ENCODE measurements at places on chromosomes 6 and 20.

- H3K27ac ChIP-seq = no peak overlapping the region
- H3K36me3 ChIP-seq = no peaks in the 10 kb centered on the region
- no peaks in the 10 kb centered on the region for H3K4me1 ChIP-seq
Measured at GRCh38 chr6:106747139-106747538, 117.8 kb downstream of the QRSL1 start.

GRCh38 chr6:133099573-133099972, 141.6 kb upstream of the EYA4 start:
- H3K4me3 ChIP-seq = no peak overlapping the region
- H3K4me1 ChIP-seq = no peaks in the 10 kb centered on the region
- no peak for DNase-seq
- H3K36me3 ChIP-seq = no peaks in the 10 kb centered on the region

- no peaks in the 10 kb centered on the region for H3K27me3 ChIP-seq
- H3K27ac ChIP-seq = no peak overlapping the region
- H3K4me1 ChIP-seq = no peaks in the 10 kb centered on the region
- no peaks in the 10 kb centered on the region for H3K36me3 ChIP-seq
Measured at GRCh38 chr20:6921717-6922386, 154.4 kb downstream of the BMP2 start.

DNA sequence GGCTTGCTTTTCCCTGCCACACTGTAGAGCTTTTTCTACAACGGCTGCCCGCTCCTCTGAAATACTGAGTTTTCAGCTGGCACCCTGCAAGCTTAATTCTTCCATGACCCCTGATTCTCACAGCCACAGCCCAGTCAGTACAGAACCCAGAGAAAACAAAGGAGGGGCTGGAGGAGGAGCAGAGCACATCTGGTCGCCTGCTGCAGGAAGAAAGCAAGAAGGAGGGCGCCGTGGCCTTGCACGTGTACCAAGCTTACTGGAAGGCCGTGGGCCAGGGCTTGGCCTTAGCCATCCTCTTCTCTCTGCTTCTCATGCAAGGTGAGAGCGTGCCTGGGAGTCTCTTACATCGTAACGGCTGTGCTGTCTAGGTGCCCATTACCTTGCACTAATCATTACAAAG, 11.3 kb downstream of the DLK2 start:
- no peaks in the 10 kb centered on the region for H3K27me3 ChIP-seq
- peaks cover 61% of the 10 kb centered on the region for H3K36me3 ChIP-seq
- DNase-seq = no peak
- no peak overlapping the region for H3K27ac ChIP-seq

- no peaks in the 10 kb centered on the region for H3K27me3 ChIP-seq
- H3K27ac ChIP-seq = no peak overlapping the region
- H3K36me3 ChIP-seq = no peaks in the 10 kb centered on the region
Measured at GRCh38 chr6:68716620-68717019, 81.5 kb downstream of the ADGRB3 start.

- no peak overlapping the region for H3K27ac ChIP-seq
- H3K36me3 ChIP-seq = no peaks in the 10 kb centered on the region
- no peaks in the 10 kb centered on the region for H3K4me1 ChIP-seq
- DNase-seq = no peak
- no peak overlapping the region for H3K4me3 ChIP-seq
Measured at GRCh38 chr6:156260815-156261214, 516.4 kb upstream of the ARID1B start.

All from DND-41 (cell line).